ENCODE measurements at places on chromosomes 12 and 14.
A peak's percentile ranks its signal among the peaks of the same experiment; 100 is the strongest.

DNA sequence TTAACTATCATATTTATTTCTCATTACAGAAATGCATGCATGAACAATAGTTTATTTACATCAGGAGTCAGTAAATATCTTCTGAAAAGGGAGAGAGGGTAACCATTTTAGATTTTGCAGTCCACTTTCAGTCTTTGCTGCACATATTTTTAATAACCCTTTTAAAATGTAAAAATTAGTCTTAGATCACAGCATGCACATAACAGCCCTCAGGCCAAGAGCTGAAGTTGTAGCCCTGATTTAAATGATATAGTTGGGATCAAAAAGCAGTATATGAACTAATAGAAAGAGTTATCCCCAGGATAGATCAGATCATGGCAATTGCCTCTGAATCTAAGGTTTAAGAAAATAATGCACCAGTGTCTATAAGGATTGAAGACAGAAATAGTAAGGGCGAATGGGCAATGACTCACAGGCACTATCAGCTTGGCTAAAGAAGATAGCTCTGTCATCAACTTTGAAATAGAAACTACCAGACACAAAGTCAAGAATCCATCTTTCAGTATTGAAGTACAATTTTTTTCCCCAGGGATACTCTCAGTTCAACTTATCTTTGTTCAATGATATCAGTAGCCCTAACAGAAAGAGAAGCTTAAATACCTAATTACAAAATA, 13.1 kb upstream of the CLEC7A start:
- DNase-seq = no peak

DNA sequence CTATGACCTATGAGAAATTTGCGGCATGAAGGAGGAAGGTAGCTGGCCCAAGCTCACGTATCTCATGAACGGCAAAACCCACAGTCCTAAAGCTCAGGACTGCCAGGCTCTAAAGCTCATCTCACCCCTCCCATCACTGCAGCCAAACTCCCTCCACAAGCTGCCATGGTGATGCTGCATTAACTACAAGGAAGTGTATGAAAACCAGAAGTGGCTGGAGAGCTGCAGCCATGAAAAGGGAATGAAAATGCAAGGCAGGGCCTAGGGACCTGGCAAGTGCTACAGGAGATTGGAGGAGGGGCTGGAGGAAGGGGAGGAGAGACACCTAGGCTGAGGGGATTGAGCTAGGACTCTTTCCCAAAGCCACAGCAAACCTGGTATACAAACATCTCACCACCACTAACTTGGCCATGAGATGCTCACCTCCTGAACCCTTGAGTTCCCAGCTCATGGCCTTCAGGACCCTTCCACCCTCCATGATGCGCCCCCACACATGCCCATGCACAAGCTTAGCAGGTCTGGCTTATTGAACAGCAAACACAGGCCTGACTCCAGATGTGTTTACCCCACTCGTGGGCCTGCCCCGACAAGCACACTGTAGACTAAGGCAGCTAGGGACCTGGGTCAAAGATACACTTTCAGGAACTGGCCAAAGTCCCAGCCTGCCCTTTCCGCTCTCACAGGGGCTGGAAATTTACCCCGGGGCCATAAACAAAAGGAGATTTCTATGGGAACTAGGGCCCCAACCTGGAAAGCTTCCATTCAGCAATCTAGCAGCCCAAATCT, 42.0 kb downstream of the LTBP2 start:
- no peak for DNase-seq

DNA sequence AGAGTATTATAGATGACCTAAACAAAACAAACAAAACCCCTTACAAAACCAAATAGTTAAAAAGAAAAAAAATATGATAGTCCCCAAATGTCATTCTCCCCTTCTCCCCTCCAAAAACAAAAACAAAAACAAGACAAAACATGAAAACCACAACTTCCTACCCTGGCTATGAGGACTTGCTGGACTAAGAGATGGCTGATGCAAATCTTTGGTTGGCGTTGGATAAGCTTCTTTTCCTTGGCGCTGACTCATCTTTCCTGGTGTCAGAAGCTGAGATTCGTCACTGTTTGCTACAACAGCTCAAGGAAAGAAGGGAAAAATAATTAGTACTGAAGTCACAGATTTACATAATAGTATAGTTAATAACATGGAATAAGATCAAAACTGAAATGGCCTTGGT, 102.5 kb upstream of the BBS10 start:
- no peak for DNase-seq

GRCh38 chr12:49295082-49295936, at the start of gene PRPH:
Gene PRPH (plus strand): TSS chr12:49295147. CDS start chr12:49295201, 54 bp downstream.
- peak; percentile 82 for DNase-seq

- DNase-seq = no peak
These were observed 3.2 kb downstream of the SERPINA9 start for GRCh38 chr14:94472842-94473241.

GRCh38 chr14:94390372-94391086, 2.1 kb upstream of the SERPINA1 start:
- DNase-seq = peak; percentile 23

DNA sequence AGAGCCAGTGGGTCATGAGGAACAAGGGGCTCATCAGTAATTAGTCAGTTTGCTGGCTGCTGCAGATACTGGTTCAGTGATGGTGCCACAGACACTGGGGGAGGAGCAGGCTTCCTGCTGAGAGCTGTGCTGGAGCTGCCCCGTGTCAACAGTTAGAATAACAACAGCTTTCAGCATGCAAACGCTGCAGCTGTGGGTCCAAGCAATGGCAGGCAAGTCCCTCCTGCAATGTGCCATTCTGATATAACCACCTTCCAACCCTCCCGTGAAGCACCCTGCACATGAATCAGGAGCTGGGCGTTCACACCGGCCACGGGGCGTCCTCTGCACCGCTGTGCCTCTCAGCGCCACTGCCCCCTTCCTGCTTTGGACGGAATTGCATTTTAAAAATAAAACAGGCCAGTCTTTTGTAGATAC, 258.4 kb upstream of the SFSWAP start:
- DNase-seq = no peak

DNA sequence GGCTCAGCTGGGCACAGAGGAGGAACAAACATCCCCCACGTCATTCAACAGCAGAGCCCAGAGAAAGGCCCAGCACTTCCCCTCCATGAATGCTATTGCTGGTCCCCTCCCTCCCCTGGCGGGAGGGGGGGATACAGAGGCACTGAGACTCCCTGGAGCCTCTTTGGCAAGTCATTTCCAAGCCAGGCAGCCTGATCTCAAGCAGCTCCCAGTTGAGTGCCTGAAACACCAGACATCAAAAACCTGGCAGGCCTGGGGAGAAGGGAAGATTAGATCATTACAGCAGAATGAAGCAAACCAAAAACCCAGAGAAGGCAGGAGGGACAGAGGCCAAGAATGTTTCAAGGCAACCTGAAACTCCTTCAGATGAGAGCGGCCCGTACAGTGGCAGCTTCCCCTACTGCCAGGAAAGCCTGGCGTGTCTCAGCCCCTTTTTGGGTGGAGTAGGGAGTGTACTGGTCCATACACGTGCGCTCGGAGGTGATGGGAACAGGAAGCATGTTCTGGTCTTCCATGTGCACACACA, 92.1 kb downstream of the LRRC74A start:
- no peak for DNase-seq
